ENCODE measurements at places on chromosomes 11 and 22. TPM values are rescaled to one million over a fixed set of nuclear protein-coding genes. Genes with fewer than 3 reads are reported as not detected.

- no peak overlapping the region for H3K4me3 ChIP-seq
- no peaks in the 10 kb centered on the region for H3K36me3 ChIP-seq
- DNase-seq = no peak
- no peaks in the 10 kb centered on the region for H3K4me1 ChIP-seq
- no peaks in the 10 kb centered on the region for H3K27me3 ChIP-seq
These were observed 62.3 kb downstream of the GAB2 start for GRCh38 chr11:78355309-78355705.

- no peaks in the 10 kb centered on the region for H3K4me1 ChIP-seq
- H3K27ac ChIP-seq = no peak overlapping the region
- H3K4me3 ChIP-seq = no peak overlapping the region
- DNase-seq = no peak
- no peaks in the 10 kb centered on the region for H3K36me3 ChIP-seq
These were observed 21.8 kb upstream of the LRRC10B start for GRCh38 chr11:61486779-61487178.

DNA sequence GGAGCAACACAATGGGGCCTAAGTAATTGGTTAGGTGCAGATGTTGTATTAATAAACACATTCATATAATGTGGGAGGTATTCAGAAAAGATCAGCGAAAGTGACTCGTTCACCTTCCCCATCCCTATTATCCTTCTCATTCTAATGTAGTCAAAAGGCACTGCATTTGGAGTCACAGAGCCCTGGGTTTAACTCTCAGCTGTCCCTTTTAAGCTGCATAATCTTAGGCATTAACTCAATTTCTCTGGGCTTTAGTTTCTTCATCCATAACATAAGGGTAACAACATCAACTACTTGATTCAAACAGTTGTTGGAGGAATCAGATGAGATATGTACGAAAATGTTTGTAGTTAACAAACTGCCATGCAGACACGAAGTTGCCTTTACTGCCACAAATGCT, 187.6 kb upstream of the PITPNB start:
- no peak overlapping the region for H3K4me3 ChIP-seq
- no peak overlapping the region for H3K27ac ChIP-seq
- no peaks in the 10 kb centered on the region for H3K36me3 ChIP-seq

The FRMD8 gene
- polyA plus RNA-seq = 55.8 TPM

GRCh38 chr11:63920126-63920938, 3.4 kb upstream of the RCOR2 start:
- H3K27ac ChIP-seq = no peak overlapping the region
- DNase-seq = no peak
- H3K36me3 ChIP-seq = no peaks in the 10 kb centered on the region
- H3K4me3 ChIP-seq = no peak overlapping the region
- no peaks in the 10 kb centered on the region for H3K27me3 ChIP-seq

The THY1 gene
- not detected for polyA plus RNA-seq

The SLN gene
- polyA plus RNA-seq = not detected

GRCh38 chr22:50545522-50546325, at the start of gene KLHDC7B:
TSS of gene KLHDC7B (plus strand) at chr22:50545899. CDS start at chr22:50546244, 345 bp downstream.
- H3K4me1 ChIP-seq = peaks cover 46% of the 10 kb centered on the region
- peak within 1 kb of the TSS; percentile 67 for H3K4me3 ChIP-seq
- no peaks in the 10 kb centered on the region for H3K27me3 ChIP-seq
- no peak for DNase-seq
- no peaks in the 10 kb centered on the region for H3K36me3 ChIP-seq

The LRRC32 gene
- not detected for polyA plus RNA-seq

DNA sequence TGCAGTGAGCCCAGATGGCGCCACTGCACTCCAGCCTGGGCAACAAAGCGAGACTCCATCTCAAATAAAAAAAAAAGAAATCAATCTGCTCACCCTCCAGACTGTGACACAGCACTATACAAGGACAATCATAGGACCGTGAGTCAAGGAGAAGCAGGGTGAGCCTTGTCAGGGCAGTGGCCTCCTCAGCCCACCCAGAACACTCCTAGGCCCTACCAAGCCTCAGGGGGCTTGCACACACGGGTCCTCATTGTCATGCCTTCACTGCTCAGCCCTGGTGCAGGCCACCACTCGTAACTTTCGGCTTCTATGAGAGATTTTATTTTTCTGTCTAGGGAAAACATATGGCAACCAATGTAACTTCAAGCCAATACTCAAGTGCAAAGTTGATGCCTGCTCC, 35.8 kb downstream of the DGCR2 start:
- no peaks in the 10 kb centered on the region for H3K4me1 ChIP-seq
- DNase-seq = no peak
- H3K27ac ChIP-seq = no peak overlapping the region
- H3K36me3 ChIP-seq = peaks cover 6% of the 10 kb centered on the region

The RAC2 gene
- 852 TPM for polyA plus RNA-seq

- H3K27me3 ChIP-seq = no peaks in the 10 kb centered on the region
- no peak for DNase-seq
- peaks cover 9% of the 10 kb centered on the region for H3K4me1 ChIP-seq
- H3K36me3 ChIP-seq = no peaks in the 10 kb centered on the region
- H3K27ac ChIP-seq = no peak overlapping the region
These were observed 26.9 kb upstream of the GRAMD4 start for GRCh38 chr22:46593211-46593681.

The BDNF gene
- not detected for polyA plus RNA-seq

The SCARF2 gene
- polyA plus RNA-seq = 0.35 TPM

The CASP4 gene
- polyA plus RNA-seq = 75.1 TPM

The NXPE4 gene
- not detected for polyA plus RNA-seq

The OR56A1 gene
- polyA plus RNA-seq = not detected

DNA sequence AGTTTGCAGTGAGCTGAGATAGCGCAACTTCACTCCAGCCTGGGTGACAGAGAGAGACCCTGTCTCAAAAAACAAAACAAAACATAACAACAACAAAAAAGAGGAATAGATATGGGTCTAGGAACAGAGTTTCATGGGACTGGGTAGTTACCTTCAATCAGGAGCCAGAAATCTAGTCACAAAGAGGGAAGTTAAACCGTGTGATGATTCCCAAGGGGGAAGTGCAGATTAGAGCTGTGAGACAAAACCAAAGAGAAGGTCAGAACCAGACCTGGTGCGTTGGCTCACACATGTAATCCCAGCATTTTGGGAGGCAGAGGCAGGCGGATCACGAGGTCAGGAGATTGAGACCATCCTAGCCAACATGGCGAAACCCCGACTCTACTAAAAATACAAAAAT, 42.1 kb upstream of the LARGE1 start:
- no peaks in the 10 kb centered on the region for H3K36me3 ChIP-seq
- no peak for DNase-seq
- no peak overlapping the region for H3K4me3 ChIP-seq
- H3K27me3 ChIP-seq = no peaks in the 10 kb centered on the region
- no peak overlapping the region for H3K27ac ChIP-seq
- H3K4me1 ChIP-seq = no peaks in the 10 kb centered on the region

The CNGA4 gene
- not detected for polyA plus RNA-seq

DNA sequence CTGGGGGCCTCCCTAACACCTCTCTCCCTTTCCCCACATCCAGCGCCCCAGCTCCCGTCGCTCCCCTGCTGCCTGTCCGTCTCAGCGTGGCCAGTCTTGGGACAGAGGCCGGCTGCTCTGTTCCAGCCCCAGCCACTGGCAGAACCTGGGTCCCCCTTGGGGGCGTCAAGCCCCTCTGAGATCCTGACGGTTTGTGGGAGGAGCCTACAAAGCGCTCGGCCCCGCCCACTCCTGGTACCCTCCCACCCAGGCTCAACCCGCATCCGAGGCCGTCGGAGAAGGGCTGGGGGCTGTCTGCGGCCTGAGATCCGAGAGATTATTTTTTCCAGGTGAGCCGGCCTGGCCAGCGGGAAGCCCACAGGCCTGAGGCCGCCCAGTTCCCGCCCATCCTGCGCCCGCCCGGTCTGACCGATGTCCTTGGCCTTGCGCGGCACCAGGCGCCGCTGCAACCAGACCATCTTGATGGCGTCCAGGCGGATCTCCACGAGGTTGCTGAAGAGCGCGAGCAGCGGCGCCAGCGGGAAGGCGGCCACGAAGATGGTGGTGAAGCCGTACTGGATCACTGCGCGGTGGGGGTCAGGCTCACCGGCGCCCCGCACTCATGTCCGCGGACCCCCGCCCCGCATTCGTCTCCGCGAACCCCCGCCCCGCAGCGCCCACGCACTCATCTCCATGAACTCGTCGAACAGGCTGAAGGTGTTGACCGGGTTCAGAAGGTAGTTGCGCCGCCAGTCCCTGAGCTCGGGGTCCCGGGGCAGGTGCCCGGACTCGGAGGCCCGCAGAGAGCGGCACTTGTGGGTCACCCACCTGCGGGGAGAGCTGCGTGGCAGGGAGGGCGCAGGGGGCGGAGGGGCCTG, 5.5 kb upstream of the SIGIRR start:
- H3K4me3 ChIP-seq = no peak overlapping the region
- H3K4me1 ChIP-seq = peaks cover 12% of the 10 kb centered on the region
- no peak for DNase-seq
- no peak overlapping the region for H3K27ac ChIP-seq

The OR51E2 gene
- polyA plus RNA-seq = not detected
